Activated CD4-positive, alpha-beta T cell treated with anti-CD3 and anti-CD28 coated beads for 24 hours (primary cell): ENCODE measurements at places on chromosomes 1 and 21.

GRCh38 chr1:56065729-56066128 is 513.6 kb downstream of the PLPP3 start:
- DNase-seq = no peak

GRCh38 chr1:51776408-51776807 is 102.1 kb downstream of the NRDC start:
- no peak for DNase-seq

DNA sequence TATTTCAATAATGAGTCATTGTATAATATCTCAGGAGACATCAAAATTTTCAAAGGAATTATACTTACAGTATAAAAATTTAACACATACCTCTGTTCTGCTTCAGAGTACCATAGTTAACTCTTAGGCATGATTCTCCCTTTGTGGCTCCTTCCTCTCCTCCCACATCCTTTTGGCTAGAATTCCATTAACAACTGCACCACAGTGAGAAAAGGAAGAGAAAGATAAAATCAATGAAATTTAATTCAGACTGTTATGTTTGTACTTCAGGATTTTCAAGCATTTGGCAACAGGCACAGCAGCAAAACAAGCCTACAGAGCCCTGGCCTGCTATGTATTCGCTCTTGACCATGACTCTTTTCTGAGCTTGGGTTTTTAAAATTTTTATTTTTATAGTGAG is 57.2 kb upstream of the SGIP1 start:
- DNase-seq = no peak

GRCh38 chr1:11802973-11803885 is 2.5 kb downstream of the MTHFR start:
- DNase-seq = peak; percentile 66

DNA sequence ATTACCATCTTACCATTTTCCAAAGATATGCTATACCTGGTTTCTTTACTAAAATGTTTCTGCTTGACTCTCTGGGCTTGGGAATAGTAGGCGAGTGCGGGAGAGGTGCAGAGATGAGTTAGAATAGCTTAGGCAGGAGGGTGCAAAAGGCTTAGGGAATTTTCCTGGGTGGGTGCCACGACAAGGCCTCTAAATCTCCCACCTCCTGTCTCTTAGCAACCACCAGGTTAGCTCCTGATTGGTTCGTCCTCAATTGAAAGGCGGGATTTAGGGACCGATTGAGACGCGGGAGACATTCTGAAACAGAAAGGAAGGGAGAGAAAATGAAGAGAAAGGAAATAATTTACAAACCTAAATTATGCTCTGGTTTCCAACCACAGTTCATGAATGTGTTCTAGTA is 3.1 kb downstream of the ACKR1 start:
- no peak for DNase-seq

DNA sequence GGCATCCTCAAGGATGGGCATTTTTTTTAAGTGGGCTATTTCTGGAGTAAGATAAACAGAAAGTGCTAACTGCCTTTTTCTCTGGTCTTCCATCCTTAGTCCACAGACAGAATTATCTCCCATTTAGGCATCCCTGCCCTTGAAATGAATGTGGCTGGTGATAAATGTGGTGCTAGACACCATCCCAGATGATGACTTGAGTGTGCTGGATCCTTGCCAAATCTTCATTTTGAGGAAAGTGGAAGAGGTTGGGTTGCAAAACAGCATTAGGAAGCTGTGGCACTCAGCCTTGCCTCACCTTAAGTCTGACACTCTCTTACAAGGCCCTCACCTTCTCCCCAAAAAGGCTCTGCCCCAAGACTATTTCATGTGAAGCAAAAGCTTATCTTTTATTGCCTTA is 19.2 kb downstream of the MAB21L3 start:
- DNase-seq = no peak
